ENCODE measurements at places on chromosomes 16 and 17.

- no peak for DNase-seq
Measured at GRCh38 chr16:4087099-4087885, 28.9 kb downstream of the ADCY9 start.

DNA sequence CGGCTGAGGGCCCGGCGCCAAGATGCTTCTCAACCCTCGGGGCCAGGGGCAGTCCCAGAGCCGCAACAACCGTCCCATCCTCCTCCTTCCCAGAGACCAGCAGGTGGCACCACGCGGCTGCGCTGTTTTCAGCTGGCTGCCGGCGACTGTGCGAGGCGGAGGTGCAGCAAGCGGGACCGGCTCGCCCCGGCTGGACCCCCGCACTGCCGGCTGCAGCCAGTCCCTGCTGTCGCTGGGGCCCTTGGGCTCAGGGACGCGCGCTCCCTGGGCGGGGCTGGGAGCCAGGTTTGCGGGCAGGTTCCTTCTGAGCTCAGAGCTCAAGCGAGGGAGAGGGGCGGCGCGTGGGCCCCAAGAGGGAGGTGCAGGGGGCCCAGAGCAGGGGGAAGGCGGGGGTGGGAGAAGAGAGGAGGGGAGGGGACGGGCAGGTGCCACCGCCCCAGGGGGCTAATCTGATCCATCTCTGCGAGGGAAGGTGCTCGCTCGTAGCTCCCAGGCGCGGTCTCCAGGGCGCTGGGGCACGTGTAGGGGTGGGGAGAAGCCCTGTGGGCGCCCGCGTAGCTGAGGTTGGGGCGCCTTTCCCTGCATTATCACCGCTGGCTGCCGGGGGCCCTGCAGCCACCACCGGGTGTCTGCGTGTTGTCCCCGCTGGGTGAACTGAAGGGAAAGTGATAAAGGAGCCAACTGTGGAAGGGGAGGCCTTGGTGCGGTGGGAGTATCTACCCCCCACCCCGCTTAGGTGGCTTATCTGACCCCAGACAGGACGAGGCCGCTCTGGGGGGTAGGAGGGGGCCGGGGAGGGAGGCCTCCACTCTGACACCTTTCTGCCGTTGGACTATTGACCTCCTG lies 24.2 kb downstream of the STAT5A start:
- DNase-seq: peak; percentile 89

DNA sequence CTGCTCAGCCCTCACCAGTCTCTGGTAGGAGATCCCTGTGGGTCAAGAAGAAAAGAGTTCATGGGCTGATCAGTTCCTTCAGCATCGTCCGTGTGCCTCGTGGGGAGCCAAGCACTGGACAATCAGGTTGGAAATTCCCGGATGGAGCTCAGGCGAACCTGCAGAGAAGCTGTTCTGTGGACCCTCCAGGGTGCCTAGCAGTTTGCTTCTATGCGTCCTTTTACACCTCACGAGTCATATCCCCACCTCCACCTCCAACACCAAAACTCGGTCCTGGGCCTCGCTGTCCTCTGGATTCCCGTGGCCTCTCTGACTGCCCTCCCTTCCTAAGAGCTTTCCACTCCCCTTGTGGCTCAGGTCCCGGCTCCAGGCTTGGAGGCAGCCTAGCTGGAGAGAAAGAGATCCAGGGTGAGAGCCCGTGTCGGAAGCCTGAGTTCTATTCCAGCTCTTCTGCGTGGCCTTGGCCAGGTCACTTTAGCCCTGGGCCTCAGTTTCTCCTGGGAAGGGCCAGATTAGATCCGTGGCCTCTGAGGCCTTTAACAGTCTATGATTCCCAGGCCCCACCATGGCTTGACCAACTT lies 26.2 kb upstream of the PIK3R6 start:
- DNase-seq: no peak

- DNase-seq: peak; percentile 92
Measured at GRCh38 chr16:48365601-48366164, 19.5 kb downstream of the SIAH1 start.

- DNase-seq: peak; percentile 91
Measured at GRCh38 chr17:5500589-5501391, 14.4 kb downstream of the MIS12 start.

DNA sequence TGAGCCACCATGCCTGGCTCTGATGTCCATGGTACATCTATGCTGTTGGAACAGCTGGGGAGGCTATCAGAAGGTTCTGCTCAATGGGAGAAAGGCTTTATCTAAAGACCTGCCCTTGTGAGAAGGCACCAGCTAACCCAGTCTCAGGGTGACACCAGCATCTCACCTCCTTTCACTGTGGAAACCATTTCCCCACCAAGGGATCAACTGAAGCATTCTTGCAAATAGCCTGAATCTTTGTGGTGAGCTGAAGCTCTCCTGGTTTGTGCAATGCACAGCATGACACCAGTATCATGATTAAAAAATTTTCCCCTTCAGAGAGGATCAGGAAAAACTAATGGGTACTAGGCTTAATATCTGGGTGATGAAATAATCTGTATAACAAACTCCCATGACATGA lies 5.1 kb downstream of the CCL18 start:
- no peak for DNase-seq

DNA sequence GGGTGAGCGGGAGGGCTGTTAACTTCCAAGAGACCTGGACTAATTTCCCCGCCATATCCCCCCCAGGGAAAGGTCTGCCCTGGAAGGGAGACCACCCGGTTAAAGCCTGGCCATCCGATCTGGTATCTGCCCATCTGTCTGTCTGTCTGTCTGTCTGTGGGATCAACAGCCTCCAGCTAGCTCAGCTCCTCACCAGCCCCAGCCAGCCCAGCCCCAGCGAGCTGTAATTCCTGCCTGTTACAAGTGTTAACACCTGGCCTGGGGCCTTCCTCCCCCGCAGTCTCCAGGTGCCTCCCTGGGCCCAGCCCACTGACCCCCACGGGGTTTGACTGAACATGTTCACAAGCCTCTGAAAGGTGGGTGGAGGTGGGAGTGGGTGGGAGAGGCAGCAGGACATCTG lies 4.0 kb downstream of the WNT3 start:
- no peak for DNase-seq

- peak; percentile 28 for DNase-seq
Measured at GRCh38 chr16:90023078-90023447, 3.8 kb upstream of the DBNDD1 start.

- no peak for DNase-seq
Measured at GRCh38 chr16:8866118-8866883, 2.5 kb downstream of the CARHSP1 start.

GRCh38 chr17:34248511-34249024 lies 6.5 kb upstream of the CCL2 start:
- DNase-seq: peak; percentile 23

GRCh38 chr17:1294157-1294717 lies 14.8 kb downstream of the TRARG1 start:
- no peak for DNase-seq

DNA sequence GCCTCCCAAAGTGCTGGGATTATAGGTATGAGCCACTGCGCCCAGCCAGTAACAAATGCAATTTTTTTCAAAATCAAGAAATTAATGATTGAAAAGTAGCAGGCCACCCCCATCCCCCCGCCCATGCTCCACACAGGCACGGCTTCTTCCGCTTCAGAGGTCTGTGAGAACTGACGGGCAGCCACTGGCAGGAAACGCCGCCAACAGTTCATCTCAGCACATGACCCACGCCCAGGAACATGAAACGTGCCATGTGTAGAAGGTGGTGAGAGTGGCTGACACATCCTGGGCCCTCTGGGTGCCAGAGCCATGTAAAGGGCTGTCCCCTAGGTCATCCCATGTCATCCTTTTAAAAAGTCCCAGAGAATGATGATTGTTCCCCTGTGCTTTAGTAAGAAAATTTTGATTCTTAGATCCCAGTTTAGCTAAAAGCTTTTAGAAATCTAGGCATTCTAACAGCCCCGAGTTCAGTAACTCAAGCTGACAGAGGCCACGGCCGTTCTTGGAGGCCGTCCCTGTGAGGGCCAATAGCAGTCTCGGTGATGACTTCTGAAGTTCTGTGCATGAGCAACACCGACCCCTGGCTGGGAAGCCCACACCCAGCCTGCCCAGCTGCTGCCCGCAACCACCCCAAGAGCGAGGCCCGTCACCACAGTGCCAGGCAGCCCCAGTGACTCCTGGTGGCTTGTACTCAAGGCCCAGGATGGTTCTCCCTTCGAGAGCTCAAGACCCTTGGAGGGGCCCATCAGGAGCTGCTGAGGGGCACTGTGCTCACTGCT lies 52.1 kb downstream of the KLHDC4 start:
- DNase-seq: no peak

DNA sequence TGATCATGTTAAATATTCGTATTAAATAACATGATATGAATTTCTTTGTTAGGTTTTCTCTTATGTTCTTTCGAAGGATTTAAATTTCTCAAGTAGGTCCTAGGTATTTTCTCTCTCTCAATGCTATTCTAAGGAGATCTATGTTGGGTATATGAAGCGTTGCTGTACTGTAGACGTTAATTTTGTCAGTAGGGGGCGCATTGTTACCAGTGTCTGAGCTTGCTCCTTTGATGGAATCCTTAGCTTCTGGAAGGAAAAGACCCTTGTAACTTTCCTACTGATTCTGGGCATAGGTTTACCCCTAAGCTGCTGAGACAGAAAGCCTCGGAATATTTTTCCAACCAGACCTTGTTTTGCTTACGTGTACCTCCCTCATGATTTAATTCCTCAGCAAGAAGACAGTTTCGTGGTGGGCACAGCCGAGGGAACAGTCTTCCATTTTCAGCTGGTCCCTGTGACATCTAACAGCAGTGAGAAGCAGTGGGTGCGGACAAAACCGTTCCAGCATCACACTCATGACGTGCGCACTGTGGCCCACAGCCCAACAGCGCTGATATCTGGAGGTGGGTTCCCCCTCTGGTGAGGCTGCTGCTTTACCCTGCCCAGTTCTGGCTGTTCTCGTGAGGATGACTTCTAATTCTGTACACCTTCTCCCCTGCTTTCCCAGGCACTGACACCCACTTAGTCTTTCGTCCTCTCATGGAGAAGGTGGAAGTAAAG lies 17.9 kb downstream of the UTP4 start:
- peak; percentile 84 for DNase-seq

DNA sequence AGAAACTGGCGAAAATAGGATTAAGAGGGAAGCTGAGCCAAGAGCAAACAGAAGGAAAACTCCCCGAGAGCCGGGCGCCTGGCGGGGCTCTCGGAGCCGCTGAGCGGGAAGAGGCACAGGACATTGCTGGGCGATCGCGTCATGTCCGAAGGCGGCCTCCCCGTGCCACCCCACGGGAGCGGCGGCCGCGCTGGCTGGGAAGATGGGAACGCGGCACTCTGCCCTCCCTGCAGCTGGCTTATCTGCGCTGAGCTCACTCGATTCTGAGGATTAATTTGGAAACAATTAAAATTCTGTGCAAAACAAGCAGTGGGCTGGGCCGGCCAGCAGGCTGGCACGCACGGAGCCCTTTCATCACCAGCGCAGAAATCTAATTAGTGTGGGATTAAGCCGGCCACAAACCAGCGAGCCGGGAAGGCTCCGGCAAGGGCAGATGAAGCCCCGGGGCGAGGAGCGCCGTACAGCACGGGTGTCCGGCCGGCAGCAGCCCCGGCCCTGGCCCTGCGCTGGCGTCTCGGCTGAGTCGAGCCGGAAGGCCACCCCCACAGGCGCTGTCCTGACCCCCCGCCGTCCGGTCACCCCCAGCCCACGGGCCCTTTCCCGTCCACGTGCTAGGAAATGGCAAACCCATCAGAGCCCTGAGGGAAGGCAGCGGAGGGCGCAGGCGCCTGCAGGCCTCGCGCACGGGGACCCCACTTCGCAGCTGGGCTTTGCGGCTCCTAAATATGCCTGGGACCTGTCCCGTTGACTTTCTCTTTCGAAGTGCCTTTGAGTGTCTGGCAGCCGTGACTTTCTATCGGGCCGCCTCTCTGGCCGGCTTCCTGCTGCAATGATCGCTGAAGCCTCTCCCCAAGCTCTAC lies 37.9 kb downstream of the SOX8 start:
- DNase-seq: peak; percentile 40

- DNase-seq: no peak
Measured at GRCh38 chr17:74427048-74427762, 4.7 kb upstream of the GPRC5C start.

DNA sequence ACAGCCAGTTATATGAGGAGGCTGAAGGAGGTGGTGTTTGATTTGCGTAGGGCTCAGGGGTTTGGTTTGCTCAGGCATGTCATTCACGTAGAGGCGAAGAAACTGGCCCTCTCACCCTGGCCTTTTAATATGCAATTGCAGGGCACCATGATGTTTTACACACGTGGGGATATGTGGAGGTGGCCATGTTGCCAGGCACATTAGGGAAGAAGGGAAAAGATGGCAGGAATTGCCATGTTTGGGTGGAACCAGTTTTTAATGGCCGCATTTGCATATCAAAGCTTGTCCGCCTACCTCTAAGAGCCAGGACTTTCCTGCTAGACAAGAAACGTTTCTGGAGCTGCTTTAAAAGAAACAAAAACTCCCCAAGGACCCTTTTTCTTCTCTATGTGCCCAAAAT lies 1483.7 kb upstream of the GOT2 start:
- no peak for DNase-seq

DNA sequence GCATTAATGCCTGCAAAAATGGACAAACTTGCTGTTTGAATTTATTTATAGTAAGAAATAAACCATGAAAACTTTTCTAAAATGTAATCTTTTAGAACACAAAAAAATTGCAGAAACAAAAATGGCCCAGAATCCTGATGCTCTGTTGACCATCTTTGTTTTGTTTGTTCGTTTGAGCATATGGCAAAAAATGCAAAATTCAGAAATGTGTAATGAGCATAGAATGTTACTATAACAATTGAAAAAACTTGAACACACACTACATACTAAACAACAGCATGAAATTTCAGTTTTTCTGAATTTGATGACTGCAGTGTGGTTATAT lies 1.1 kb upstream of the KPNA2 start:
- DNase-seq: no peak

DNA sequence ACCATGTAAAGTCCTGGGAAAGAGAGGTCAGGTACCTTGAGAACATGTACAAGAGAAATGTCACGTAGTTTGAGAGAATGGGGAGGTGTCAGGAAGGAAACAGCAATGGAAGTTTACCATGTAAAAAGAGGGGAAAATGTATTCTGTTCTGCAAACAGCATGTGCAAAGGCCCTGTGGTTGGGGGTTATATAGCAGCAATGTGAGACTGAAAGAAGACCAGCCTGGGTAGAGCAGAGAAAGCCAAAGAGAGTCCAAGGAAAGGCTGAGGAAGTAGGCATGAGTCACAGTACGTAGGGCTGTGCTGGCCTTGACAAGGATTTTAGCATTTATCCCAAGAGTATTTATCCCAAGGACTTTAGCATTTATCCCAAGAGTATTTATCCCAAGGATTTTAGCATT lies 141.3 kb upstream of the CACNG3 start:
- no peak for DNase-seq

DNA sequence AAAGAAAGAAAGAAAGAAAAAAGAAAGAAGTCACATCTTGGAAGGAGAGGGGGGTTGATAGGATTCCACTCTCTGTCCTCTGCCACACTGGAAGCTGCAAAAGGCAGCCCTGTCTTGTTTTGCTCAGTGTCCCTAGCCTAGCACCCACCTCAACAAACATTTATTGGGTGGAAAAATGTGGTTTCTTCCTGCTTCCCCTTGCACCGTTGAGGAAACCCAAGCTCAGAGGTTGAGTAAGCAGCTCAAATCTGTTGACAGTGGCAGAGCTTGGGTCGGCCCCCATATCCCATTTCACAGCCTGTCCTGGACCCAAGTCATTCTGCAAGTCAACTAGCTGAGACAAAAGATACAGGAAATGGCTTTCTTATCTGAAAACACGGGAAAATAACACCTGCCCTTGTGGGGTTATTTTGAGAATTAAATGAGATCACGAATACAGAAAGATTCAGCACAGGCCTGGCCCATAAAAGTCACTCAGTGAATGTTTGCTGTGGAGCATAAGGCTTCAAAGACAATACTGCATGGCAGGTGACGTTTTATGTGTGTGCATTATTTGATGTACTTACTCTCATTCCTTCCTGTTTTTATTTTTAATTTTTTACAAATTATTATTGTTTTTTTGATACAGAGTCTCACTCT lies 63.6 kb downstream of the SCNN1B start:
- DNase-seq: no peak

Measured in ELR (cell line).